ENCODE measurements at places on chromosomes 1 and 21. TPM values are rescaled to one million over a fixed set of nuclear protein-coding genes. Genes with fewer than 3 reads are reported as not detected.
A peak's percentile ranks its signal among the peaks of the same experiment; 100 is the strongest.

KRTAP21-2 gene
- total RNA-seq, result not detected

- DNase-seq, result no peak
Observed at GRCh38 chr1:22258698-22259097, 115.8 kb upstream of the WNT4 start.

DNA sequence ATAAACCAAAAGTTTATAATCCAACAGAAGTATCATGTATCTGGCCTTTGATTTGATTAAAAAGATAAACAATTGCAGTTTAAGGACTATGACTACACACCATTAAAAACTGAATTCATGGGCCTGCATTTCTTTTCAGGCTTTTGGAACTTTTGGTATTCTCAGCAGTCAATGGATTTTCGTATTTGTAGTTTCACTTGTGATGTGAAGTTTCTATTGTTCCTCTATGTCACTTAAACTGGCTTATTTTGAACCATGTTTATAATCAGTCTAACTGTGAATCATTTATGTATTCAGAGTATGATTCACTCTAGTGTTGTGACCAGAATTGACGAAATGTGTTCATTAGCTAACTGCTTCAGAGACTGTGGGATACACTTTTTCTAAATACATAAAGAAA, 132.9 kb downstream of the COQ8A start:
- DNase-seq, result no peak

DNA sequence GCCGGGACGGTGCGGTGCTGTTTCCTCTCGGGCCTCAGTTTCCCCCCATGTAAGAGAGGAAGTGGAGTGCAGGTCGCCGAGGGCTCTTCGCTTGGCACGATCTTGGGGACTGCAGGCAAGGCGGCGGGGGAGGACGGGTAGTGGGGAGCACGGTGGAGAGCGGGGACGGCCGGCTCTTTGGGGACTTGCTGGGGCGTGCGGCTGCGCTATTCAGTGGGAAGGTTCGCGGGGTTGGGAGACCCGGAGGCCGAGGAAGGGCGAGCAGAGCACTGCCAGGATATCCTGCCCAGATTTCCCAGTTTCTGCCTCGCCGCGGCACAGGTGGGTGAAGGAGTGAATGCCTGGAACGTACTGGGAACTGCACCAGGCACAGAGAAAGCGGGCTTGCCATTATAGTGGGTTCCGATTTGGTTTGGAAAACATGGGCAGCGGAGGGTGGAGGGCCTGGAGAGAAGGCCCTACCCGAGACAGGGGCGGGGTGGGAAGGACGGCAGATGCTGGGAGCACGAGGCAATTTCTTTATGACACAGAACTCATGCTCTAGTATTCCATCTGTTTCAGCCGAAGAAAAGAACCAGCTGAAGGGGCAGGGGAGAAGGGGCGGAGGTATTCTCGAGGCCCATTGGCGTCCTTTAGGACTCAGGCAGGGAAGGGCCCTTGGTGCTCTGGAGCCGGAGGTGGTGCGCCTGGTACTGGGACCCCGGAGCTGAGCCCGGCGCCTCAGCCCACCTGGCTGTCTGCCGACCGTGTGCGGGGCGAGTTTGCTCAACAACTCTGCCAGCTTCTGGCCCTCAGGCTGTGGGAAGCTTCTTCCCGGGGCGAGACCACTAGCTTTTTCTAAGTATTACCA, 960 bp downstream of the PCSK9 start:
- DNase-seq, result no peak

DNA sequence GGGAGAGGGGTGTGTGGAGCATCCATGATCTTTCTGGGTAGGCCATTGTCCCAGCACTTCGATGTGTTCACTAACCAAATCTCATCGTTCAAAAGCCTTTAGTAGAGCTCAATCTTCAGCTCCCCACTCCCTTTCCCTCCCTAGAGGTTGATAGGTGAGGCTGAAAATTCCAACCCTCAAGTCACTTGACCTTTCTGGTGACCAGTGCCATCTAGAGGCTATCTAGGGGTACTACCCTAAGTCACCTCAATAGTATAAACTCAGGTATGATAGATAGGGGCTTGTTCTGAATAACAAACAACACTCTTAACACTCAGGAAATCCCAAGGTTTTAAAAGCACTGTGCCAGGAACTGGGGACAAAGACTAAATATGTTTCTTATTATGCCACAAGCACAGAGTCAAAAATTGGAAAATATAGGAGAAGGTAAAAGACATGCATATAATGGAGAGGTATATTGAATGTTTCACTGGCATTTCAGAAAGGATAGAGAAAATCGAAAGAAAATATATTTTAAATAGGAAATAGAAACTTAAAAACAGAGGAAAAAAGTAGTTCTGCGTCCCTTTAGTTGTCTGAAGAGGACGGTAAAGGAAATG, 42.9 kb upstream of the CD53 start:
- peak; percentile 5 for DNase-seq

DNA sequence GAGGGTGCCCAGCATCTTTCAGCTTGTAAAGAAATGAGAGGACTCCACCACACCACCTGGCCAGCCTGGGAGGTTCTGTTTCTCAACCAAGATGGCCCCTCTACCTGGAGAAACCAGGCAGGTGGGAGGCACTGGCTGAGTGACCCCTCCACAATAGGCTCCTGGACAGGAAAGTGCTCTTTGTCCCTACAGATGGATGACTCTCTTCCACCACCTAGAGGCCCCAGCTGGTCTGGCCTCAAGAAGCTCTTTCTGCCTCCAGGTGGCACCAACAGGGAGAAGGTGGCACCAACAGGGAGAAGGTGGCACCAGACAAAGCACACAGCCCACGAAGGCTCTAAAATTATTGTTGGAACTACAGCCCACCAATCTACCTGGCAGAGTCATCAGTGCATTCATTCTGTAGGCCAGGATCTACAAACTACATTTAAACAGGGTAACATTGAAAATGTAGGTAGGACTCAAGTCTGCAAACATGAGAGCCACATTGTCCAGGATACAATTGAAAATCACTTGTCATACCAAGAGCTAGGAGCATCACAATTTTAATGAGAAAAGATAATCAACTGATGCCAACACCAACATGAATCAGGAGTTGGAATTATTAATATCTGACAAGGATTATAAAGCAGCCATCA, 14.4 kb downstream of the TMPRSS3 start:
- no peak for DNase-seq
